CD4-positive, alpha-beta T cell treated with Interleukin-21 for 1 hour (primary cell): ENCODE measurements at places on chromosomes 4 and X.
A peak's percentile ranks its signal among the peaks of the same experiment; 100 is the strongest.

GRCh38 chr4:107449611-107450369 lies 270.2 kb downstream of the PAPSS1 start:
- no peak for DNase-seq

- no peak for DNase-seq
Measured at GRCh38 chr4:138049355-138049754, 192.8 kb downstream of the SLC7A11 start.

DNA sequence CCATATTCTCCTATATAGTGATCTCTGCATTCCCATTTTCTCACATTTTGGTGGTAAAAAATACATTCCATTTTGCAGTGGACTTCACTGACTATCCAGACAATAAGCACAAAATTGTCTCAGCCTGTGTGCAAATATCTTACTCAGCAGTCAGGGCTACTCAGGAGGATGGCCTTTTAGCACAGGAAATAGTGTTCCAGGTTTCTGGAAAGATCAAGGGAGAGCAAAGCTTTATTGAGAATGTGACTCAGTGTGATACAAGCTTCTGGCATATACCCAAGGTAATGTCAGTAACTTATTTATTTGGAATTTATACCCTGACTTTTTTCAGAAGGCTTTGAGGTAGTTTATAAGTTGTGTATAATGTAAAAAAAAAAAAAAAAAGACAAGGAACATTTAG lies 233.4 kb downstream of the TEX13A start:
- no peak for DNase-seq

- no peak for DNase-seq
Measured at GRCh38 chr4:93267747-93268146, 560.8 kb upstream of the ATOH1 start.

GRCh38 chr4:8911316-8912088 lies 39.9 kb upstream of the HMX1 start:
- no peak for DNase-seq

- DNase-seq, result peak; percentile 2
Measured at GRCh38 chr4:168759959-168760527, 250.0 kb downstream of the CBR4 start.

- DNase-seq, result no peak
Measured at GRCh38 chr4:1675802-1676137, 8.3 kb downstream of the FAM53A start.

GRCh38 chr4:27327421-27328181 lies 467.0 kb downstream of the STIM2 start:
- DNase-seq, result no peak

DNA sequence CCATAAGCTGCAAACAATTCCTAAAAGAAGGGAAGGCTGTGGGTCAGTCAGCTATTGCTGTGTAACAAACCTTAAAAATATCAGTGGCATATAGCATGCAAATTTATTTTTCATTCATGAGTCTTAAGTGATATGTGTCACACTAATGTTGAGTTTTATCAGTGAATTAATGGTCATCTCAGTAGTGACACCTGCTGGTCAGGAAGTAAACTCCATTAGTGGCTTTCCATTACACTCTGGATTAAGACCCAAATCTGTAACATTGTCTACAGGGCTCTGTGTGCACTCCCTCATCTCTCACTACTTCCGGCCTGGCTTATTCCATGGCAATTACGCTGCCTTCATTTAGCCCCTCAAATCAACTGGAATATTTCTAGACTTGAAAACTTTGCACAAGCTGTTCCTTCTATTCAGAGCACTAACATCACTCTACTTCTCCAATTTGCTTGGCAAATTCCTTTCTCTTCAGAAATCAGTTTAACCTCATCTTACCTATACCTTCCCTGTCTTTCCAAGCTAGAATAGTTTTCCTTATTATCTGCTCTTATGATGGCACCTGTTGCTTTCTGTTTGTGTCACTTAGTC lies 217.3 kb upstream of the TAPT1 start:
- peak; percentile 6 for DNase-seq

DNA sequence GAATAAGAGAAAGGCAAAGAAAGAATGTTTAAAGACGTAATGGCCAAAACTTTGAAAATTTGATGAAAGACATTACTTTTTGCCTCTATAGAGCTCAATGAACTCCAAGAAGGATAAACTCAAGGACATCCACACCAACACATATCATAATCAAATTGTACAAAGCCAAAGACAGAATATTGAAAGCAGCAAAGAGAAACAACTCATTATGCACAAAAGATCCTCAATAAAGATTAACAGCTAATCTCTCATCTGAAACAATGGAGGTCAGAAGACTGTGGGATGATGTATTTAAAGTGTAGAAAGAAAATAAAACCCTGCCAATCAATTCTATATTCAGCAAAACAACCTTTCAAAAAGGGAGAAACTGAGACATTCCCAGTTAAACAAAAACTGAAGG lies 129.1 kb upstream of the TEX13D start:
- no peak for DNase-seq

GRCh38 chrX:13894888-13895565 lies 78.1 kb upstream of the GPM6B start:
- DNase-seq, result no peak

- DNase-seq, result no peak
Measured at GRCh38 chr4:96342790-96343455, 503.0 kb downstream of the PDHA2 start.

DNA sequence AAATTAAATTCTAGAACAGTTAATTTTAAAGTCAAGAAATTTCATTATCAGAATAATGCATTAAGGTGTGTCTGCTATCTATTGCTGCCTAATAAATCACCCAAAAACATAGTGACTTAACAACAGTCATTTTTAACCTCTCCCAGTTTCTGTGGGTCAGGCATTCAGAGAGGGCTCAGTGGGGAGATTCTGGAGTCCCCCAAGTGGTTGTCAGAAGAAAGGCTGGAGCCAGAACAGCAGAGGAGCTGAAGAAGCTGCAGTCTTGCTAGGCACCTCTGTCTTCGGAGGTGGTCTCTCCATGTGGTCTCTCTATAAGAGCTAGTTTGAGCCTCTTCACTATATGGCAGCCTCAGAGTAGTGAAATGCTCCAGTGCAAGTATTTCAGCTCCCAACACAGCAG lies 9.3 kb upstream of the HOPX start:
- DNase-seq, result no peak

DNA sequence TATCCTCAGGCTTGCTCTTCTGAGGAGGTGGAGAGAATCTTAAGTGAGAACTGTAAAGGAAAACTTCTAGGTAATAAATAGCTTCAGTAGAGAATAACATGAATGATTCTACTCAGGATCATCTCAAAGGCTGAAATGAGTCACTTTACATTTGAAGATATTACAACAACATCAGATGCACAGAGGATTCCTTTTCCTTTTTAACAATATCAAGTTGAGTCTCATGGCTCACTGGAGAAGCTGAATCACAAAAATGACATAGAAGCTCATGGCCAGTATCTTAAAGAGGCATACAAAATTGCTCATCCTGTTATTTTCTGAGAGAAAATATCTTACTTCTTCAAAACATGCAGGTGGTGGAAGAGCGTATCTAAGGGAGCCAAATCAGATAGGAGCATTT lies 72.5 kb upstream of the EMCN start:
- DNase-seq, result no peak

- DNase-seq, result no peak
Measured at GRCh38 chr4:97938141-97938540, 205.1 kb downstream of the STPG2 start.

DNA sequence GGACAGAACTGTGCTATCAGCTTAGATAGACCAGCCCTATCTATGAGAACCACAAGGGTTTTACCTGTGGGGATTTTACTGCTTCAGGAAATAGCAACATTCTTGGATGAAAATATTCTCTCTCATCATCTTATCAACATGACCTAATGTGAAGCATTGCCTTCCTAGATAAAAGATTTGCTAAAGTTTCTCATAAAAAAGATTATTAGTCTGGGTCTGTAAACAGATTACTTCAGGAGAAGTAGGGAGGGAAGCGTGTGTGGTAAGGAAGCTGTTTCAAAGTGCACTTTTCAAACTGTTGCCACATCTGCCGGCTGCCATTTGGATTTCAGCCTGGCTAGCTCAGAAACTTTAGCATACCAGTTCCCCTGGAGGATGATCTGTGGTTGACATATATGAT lies at the start of gene NOX1:
Gene NOX1 (minus strand): TSS at position 35 of the 400 bp plus-strand sequence. CDS start 220 bp downstream, outside the sequence.
- DNase-seq, result no peak

GRCh38 chr4:128854433-128854832 lies 44.9 kb downstream of the JADE1 start:
- DNase-seq, result peak; percentile 52

DNA sequence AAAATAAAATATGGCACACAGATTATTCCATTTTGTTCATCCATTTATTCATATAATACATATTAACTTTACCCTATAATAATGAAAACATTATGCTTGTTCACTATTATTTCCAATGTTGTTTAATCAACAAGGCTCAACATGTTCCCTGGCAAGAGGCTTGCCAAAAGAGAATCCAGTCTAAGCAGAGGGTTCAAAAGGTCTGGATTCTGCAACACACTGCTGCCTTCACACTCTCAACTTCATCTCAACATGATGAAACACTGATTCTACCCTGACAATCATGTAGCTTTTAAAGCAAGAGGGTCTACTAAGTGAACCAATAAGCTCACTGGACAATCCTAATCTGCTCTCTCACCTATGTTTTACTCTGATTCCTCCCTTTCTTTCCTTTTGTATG lies 101.1 kb downstream of the MID1 start:
- DNase-seq, result no peak

- DNase-seq, result no peak
Measured at GRCh38 chr4:173652283-173652931, 122.4 kb upstream of the HAND2 start.

DNA sequence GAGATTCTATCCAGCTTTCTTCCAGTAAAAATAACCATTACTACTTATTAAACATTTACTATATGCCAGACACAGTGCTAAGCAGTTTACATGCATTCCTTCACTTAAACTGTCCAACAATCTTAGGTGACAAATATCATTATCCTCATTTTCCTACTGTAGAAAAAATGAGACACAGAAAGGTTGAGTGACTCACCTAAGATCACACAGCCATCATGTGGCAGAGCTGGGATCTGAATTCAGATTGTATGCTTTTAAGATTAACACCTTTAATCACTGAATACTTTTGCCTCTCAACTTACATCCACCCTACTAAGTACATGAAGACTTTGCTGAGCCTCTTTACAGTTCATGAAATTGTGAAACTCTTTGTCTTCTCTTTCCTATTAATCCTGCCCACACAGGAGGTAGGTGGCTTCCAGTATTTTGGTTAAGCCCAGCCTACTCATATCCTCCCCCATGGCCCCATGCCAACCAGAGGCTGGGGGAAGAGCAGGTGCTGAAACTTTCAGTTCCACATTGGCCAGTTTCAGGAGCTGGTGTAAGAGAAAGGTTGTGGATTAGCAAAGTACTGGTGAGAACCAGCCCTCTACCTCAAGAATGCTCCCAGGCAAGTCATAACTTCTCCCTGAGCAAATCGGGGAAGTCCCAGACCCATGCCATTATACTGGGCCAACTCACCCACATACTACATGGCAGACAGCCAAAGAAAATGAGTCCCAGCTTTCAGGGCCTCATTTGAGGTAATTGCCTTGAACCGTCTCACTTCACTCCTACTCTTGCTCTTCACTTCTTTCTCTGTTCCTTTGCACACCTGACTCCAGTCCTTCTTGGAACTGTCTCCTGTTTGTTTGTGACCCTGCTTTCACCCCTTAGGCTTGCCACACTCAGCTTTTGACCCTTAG lies 211.1 kb downstream of the GUCY2F start:
- no peak for DNase-seq

GRCh38 chr4:26522478-26522877 lies 32.2 kb upstream of the CCKAR start:
- DNase-seq, result no peak

- DNase-seq, result no peak
Measured at GRCh38 chrX:51891821-51892551, 1.4 kb upstream of the MAGED1 start.

- DNase-seq, result no peak
Measured at GRCh38 chr4:33411182-33411581, 2691.0 kb downstream of the PCDH7 start.

DNA sequence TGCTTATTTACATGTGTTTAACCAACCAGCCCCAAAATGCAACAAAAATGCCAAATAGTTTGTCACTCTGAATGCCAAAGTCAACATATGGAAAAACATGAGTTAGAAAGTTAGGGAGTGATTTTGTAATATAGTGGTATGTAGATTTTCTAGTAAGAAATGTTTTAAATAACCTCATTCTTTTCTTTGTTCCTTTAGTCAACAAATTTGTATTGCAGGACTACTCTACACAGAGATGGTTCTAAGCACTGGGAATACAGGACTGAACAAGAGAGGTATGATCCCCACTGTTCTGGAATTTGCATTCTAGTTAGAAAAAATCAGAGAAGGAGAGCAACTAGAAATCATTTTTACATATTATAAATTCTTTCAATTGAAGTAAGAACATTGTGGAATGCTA lies 218.8 kb upstream of the ANXA10 start:
- DNase-seq, result no peak

GRCh38 chr4:20095805-20096541 lies 155.7 kb upstream of the SLIT2 start:
- no peak for DNase-seq

DNA sequence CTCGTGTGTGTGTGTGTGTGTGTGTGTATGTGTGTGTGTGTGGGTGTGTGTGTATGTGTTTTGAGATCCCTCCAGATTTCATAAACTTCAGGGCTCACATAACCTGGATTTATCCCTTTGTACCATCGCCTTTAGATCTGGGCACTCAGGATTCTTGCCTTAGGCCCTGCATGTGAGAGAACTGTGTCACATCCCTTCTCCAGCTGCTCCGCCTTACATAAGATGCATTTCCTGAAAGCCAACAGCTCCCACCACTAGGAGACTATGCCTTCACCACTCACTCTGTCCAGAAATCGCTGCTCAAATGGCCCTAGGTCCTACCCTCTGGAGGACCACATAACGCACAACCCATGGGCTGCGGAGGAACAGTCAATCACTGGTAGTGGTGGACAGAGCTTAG lies 348.8 kb downstream of the CCSER1 start:
- DNase-seq, result no peak

DNA sequence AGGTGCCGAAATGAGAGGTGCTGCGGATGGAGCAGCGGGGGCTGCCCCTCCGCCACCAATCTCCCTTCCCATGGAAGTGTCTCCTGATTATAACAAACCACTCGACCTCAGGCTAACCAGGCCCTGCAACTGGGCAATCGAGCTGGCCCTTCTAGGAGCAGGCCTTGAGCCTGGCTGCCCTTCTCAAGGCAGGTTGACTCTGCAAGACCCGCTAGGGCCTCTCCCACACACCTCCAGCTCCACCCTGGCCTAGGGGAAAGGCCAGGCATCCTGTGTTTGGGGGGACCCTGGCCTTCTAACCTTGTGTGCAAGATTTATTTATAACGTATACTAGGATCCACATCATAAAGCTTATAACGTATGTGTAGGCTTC lies 3.7 kb upstream of the BCOR start:
- DNase-seq, result no peak

- no peak for DNase-seq
Measured at GRCh38 chr4:6568689-6569332, 6.2 kb upstream of the MAN2B2 start.

- no peak for DNase-seq
Measured at GRCh38 chr4:151807220-151807619, 46.4 kb upstream of the GATB start.

- no peak for DNase-seq
Measured at GRCh38 chr4:71732066-71732465, 51.8 kb downstream of the GC start.

GRCh38 chr4:133385161-133385954 lies 236.3 kb downstream of the PCDH10 start:
- no peak for DNase-seq
